ENCODE measurements at places on chromosomes 2 and 18.

DNA sequence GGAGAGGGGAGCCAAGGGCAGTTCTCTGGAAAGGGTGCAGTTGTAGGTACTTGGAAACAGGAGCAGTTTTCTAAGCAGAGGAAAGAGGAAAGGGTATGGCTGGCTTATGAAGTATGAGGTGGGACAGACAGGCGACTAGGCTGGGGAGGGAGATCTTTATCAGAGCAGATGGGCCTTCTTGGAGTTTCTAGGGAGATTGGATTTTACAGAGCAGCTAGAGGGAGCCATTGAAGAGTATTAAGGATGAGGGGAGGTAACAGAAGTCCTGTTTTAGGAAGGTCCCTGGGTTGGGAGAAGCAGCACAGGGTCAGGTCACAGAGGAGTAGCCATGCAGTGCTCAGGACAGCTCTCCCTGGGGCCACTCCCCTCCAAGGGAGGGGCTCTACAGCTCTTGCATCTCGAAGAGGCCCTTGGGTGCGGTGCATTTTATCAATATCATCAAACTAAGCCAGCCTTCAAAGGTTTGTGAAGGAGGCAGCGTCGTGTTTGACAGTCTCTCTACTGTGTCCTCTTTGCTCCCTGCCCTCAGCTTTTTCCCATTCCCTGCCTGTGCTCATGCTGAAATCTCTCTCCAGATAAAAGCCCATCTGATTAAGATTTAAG lies 154.3 kb downstream of the SETBP1 start:
- DNase-seq: no peak

GRCh38 chr18:44452346-44452745 lies 228.3 kb upstream of the SETBP1 start:
- peak; percentile 47 for DNase-seq

DNA sequence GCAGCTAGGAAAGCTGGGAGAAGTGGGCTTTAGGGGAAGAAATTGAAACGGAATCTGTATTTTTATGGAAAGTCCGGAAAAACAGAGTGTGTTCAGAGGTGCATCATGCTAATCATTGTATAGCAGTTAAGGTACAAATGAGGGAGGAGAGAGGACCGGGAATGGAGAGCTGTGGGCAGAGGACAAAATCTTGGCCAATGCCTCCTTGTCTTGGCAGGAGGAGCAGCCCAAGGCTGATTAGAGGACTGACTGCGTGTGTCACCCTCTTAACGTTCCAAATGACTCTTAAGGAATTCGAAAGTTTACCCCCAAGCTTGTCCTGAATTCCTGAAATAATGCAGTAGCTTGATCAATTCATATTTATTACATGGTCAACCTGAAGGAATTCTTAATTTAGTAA lies 81.0 kb downstream of the ZNF236 start:
- no peak for DNase-seq

GRCh38 chr2:206463685-206464084 lies 20.4 kb downstream of the ADAM23 start:
- DNase-seq: no peak

GRCh38 chr2:65030476-65031332 lies 25.5 kb upstream of the CEP68 start:
- no peak for DNase-seq

- no peak for DNase-seq
Measured at GRCh38 chr2:145166731-145167302, 646.9 kb upstream of the ZEB2 start.

GRCh38 chr18:49875155-49875554 lies 61.8 kb upstream of the ACAA2 start:
- no peak for DNase-seq

GRCh38 chr2:236899950-236900640 lies 185.6 kb upstream of the COPS8 start:
- no peak for DNase-seq

DNA sequence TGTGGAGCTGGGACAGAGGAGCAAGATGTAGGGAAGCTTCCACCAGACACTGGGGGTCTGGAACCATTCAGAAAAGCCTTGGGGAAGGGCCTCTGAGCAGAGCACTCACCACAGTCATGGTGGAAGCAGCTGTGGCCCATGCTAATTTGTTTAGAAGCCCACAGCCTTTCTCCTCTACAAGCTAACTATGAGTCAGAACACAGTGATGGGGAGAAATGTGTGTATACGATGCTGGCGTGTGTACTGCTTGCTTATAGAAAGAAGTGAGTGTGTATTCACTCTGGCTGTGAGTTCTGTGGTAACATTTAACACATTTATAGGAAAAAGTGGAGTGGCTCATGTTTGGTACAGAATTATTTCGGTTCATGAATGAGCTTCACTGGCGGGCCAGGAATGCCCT lies 157.0 kb upstream of the ACAA2 start:
- no peak for DNase-seq

Measured in fibroblast of skin of right quadriceps (primary cell).